Hematopoietic multipotent progenitor cell treated with erythropoietin and hydrocortisone succinate and interleukin-3 and kit ligand, for 4 days (in vitro differentiated cells): ENCODE measurements at places on chromosomes 1 and 21.

DNA sequence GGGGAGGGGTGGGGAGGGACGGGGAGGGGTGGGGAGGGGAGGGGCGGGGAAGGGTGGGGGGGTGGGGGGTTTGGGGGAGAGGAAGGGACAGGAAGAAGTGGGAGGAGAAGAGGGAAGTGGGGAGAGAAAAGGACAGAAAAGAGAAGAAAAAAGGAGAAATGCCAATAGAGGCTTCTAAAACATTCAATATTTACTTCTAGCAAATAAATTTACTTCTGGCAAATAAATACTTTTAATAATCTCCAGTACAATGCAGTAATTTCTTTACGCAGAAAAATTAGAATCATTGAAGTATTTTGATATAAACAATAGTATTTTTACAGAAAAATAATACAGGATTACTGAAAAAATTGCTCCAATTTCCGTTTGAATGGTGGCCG, 9.4 kb upstream of the GPR161 start:
- no peak for DNase-seq

GRCh38 chr1:57959531-57960241, 535.8 kb upstream of the DAB1 start:
- DNase-seq: no peak

DNA sequence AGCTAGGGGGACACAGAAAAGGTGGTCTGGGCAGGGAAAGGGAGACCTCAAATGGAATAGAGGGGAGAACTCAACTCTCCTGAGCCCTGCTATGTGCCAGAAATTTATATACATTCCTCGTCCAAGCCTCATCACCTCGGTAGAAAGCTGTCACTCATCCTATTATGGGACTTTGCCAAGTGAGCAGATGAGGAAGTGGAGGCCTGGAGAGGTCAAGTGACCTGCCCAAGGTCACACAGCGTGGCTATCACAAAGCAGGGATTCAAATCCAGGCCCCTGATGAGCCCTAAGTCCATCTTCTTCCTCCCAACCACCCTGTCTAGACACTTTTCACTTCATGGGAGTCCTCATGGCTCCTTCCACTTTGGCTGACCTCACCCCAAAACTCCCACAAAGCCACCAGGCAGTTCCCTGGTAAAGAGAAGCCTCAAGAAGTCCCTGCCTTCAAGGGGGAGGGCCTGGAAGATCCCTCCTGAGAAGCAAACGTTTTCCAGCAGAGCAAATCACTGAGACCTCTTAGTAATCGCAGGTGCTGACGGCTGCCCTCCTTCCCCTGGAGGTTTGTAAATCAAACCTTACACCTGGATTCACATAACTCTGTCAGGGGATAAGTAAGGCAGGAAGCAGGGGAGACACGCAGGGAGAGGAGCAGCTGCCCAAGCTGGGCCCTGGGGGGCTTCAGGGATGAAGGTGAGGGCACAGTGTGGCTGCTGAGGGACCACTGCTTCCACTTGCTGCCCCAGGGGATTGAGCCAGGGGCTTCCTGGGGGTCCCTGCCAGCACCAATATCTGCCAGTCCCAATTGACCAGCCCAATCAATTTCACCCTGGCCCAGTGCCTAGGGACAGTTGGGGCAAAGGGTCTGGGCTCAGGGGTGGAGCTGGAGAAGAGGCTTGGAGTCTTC, 351.2 kb downstream of the MATN1 start:
- DNase-seq: no peak

- DNase-seq: no peak
Observed at GRCh38 chr1:145889722-145890121, 4.1 kb upstream of the ANKRD35 start.

GRCh38 chr1:213979751-213980586, 7.8 kb upstream of the PROX1 start:
- DNase-seq: no peak
